ENCODE measurements at places on chromosomes 12 and 14.

DNA sequence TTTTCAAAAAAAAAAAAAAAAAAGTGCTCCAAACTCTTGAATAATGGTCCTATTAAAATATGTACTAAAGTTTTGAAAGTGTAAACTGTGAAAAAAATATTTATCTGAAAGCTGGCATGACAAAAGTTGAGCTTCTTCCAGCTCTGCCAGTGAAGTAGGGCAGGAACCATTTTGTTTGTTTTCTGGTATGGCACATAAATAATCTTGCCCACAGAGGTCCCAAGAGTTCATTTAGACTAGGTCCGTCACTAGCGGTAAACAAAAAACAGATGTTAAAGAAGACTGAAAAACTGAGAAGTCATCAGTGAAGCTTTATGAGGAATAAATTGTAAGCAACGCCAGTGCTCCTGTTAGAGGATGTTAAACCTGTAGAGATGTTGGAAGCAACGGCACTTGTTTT is 7.0 kb downstream of the ERP27 start:
- DNase-seq = no peak

GRCh38 chr12:100219328-100220109 is 18.9 kb downstream of the ACTR6 start:
- no peak for DNase-seq

DNA sequence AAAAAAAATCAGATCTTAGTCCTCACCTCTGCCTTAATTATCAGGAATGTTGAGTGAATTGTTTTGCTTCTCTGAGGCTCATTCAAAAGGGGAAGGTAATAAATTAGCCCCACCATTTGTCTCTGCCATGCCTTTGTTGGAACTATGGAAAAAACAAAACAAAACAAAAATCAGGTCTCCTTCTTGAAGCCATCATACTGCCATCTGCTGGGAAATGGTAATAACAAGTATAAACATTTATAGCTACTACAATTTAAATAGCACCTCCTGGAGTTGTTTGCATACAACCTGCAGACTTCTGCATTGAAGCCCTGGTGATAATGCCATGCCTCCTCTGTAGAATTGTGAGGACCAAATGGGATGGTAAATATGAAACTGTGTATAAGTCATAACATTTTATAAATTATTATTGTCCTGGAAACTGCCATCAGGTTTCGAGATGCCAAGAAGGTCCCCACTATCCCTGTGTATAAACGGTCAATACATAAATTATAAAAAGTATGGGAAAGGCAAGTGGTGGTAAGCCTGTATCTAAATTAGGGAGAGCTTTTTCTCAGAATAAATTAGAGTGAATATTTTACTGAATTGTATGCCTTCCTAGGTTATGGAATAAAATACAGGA is 87.2 kb upstream of the FGD4 start:
- DNase-seq = peak; percentile 70

DNA sequence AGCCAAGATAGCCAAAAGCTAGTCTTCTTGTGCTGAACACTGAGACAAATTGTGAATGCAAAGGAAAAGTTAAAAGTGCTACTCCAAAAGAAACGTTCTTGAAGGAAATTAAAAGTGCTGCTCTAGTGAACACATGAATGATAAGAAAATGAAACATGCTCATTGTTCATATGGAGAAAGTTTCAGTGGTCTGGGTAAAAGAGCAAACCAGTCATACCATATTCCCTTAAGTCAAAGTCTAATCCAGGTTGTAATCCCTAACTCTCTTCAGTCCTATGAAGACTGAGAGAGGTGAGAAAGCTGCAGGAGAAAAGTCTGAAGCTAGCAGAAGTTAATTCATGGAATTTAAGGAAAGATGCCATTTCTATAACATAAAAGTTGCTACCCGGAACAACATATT is 121.5 kb downstream of the MNAT1 start:
- DNase-seq = no peak

- DNase-seq = no peak
Observed at GRCh38 chr12:5884285-5884684, 60.8 kb downstream of the ANO2 start.

DNA sequence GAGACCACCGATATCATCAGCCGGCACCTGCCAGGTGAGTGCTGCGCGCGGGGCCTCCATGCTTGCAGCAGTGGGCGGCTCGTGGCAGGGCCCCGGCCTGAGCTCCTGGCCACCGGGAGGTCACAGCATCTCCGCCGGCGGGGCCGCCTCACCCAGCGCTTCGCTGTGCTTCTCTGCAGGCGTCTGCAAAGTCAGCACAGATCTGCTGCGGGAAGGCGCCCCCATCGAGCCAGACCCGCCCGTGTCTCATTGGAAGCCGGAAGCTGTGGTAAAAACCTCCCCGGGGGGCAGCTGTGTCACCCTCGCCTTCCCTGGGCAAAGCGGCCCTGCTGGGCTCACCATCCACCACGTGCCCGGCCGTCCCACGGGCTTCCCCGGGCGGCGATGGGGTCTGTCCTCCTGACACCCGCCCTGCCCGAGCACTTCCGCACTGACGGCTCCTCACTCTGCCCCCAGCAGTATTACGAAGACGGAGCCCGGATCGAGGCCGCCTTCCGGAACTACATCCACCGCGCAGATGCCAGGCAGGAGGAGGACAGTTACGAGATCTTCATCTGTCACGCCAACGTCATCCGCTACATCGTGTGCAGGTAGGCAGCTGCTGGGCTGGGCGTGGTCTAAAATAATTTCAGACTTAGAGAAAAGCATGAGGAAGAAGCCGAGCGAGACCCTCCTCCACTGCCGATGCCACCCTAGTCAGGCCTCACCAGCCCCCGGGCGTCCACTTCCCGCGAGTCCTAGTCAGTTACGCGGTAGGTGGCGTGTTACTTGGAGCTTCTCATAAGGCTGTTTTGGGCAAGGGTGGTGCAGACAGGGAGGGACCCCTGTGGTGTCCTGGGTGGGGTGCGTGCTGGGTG is 7.1 kb downstream of the PGAM5 start:
- no peak for DNase-seq

DNA sequence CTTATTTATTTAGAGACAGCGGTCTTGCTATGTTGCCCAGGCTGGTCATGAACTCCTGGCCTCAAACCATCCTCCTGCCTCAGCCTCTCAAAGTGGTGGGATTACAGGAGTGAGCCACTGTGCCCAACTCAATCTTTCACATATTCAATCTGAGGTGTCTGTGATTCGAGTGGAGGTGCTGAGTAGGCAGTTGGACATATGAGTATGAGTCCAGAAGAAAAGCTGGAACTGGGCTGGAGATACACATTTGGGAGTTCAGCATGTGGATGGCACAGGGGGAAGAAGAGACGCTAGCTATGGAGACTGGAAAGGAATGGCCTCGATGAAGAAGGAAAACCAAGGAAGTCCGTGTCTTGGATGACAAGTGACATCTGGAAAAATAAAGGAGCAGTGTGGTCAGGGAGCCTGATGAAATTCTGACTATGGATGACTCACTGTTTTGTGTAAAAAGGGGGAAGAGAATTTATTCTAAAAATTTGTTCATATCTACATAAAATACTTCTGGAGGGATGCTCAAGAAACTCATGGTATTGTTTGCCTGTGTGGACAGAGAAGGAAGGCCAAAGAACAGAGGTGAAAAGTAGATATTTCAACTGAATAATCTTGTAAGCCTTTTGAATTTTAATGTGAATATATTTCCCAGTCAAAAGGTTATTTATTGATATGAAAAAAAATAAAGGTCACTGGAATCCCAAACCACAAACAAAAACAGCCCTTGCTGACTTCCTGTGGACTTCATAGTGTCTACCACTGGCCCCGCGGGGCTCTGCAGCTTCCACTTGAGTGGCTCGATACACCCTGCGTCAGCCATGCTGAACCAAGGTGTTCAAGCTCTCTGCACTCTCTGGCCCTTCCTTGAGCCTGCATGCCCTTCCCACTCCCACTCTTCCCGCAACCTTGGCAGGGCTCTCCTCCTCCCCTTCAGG is 8.9 kb upstream of the LTA4H start:
- DNase-seq = no peak

GRCh38 chr14:76104802-76105355 is 46.8 kb upstream of the GPATCH2L start:
- no peak for DNase-seq

GRCh38 chr12:8681129-8681884 is 16.5 kb upstream of the RIMKLB start:
- DNase-seq = peak; percentile 98

DNA sequence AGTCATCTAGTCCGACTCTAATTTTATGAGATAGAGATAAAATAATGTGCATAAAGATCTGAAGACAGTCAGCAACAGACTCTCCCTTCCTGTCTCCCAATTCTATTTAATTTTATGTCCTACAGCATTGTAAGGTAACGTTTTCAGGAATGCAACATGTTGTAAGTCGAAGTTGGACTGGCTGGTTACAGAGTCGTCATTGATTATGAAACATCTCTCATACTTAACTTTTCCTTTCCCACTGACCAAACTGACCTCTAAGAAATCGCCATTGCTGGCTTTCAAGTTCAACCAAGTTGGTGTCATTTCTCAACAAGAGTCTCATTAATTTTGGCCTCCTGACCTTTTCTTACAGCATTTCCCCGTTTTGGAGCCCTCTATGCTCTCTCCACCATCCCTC is 4.9 kb upstream of the RIC8B start:
- DNase-seq = no peak

DNA sequence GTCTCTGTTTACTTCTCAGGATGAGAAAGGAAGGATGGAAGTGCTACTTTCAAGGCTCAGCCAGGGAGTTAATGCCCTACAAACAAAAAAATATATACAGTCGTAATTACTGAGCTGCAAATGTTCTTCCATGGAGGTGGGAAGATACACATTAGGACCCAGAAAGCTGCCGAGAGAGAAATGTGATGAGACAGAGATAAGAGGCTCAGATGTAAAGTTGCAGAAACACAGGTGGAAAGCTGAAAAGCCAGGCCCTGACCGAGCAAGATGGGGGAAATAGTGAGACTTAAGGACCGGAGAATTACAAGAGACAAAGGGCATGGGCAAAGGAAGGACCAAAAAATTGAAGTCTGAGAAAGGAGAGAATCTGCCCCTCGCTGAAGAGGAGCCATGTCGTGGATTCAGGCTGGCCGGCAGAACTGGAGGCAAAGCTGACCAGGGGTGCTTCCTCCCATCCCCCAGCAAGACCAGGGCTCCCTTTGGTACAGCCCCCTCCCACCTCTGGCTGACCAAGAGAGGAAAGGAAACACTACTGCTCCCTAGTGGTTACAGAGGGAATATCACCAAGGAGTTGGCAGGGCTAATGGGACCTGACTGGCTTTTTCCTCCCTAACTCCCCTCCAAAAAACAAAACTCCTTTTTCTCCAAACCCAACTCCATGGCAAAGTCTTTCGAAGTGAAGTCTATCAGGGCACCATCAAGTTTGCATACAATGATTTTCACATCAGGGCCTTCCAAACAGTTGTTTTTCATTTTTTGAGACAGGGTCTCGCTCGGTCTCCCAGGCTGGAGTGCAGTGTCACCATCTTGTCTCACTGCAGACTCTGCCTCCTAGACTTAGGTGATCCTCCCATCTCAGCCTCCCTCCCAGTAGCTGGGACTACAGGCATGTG is 12.1 kb downstream of the ZFHX2 start:
- DNase-seq = no peak

DNA sequence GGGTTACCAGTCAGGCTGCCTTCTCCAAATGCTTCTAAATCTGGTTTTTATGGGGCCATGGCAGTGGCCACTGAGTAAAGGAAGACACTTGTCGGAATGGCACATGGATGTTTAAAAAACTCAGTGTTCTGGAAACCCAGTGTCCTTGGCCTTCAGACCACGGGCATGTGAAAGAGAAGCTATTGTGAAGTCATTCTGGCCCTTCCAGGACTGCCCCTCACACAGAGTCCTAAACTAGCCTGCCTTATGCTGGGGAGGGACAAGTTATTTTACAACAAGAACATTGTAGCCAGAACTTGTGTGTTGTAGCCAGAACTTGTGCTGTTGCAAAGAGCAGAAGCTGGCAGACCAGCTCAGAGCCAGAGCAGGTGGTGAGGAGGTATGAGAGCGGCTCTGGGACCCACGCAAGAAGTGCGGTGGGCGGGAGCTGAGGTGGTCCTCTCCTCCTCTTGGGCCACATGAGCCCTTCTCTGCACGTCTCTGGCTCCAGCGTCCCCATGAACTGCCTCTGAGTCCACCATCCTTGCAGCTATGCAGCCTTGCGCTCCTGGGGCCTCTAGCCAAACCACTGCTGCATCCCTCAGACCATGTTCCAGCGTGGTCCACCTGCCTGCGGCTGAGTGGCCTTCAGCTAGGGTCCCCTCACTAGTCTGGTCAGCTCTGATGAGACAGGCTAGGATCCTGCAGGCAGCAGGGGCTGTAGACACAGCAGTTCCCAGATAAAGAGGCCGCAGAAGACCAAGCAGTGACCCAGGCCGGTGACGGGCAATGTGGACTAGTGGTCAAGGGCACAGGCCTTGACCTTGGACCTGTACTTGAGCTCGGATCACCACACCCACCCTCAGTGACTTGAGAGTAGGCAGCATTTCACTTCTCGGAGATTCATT is 32.5 kb downstream of the MMAB start:
- no peak for DNase-seq

DNA sequence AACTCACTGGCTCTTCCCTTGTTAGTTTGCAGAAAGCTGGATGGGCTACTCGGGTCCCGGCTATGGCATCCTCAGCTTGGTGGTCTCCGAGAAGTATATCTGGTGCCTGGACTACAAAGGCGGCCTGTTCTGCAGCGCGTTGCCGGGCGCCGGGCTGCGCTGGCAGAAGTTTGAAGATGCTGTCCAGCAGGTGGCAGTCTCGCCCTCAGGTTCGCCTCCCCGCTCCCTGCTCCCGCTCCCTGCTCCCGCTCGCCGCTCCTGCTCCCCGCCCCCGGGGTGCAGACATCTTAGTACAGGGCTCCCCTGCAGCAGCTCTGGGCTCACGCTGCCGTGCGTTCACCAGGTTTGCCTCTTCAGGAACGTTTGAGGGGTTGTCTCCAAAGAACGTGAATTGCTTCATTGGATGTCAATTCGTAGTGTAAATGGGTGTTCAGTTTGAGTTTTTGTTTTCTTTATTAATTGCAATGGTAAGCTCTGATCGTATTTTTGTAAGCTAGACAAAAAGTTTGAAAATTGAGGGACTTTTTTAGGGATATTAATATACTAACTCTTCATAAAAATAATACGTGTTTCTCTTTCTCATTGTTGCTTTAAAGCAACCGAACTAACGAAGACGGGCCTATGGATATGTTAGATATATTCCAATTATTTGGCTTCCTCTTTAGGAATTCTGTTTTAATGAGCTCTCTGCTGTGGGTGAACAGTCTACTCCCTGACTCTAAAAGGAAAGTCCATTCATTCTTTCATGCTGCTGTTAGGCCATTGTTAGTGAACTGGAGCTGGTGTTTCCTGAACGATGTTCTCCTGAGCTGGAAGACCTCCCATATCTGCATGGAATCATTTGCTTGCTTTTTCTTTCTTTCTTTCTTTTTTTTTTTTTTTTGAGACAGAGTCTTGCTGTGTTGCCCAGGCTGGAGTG is 71.3 kb downstream of the ANKRD9 start:
- peak; percentile 31 for DNase-seq

DNA sequence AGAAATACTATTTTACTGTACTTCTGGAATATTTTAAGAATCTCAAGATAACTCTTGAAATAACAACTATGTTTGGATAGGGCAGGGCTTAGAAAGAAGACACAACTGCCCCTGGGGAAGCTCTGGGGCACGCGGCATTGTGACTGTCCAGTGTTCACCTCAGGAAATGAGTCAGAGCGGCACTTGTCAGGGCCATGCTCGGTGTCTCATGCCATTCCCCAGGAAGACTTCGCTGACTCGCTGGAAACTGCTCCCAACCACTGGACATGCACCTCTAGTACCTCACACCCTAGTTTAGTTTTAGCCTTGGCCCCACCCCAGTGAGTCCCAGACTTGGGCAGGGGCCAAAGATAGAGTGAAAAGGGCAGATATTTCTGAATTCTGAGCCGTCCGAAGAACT is 192.0 kb downstream of the TTC7B start:
- no peak for DNase-seq
